ENCODE measurements at places on chromosomes 16 and 17.

GRCh38 chr16:50332599-50332998, 36.2 kb downstream of the BRD7 start:
- DNase-seq, result no peak

DNA sequence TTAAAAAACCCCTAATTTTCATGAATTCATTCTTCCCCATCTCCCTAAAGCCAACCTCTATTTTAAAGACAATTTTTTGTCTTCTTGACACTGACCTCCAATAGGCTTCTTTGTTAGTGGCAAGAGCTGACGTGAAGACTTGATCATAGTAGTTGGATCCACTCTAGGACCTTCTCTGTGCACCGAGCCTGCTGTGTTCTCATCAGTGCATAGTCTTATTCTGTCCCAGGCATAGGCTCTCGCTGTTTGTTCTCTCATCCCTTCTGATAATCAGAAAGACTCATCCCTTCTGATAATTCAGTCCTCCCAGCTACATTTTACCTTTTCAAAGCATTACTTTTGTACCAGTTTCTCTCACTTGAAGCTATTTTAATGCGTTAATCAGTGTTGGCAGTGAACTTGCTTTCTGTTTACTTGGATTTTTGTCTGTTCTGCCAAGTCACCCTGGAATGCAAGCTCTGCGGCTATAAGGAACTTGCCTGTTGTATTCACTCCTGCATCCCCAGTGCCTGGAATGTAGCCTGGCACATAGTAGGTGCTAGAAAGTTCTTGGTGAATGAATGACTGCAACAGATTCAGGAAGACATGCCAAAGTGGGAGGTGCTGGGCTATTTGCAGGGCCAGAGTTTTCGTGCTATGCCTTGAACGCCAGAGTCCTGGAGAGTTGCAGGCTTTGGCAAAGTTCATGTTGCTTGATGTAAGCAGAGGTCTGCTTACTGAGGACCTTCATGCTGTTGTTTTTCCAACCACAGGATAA, 147.6 kb upstream of the MPHOSPH6 start:
- DNase-seq, result no peak

DNA sequence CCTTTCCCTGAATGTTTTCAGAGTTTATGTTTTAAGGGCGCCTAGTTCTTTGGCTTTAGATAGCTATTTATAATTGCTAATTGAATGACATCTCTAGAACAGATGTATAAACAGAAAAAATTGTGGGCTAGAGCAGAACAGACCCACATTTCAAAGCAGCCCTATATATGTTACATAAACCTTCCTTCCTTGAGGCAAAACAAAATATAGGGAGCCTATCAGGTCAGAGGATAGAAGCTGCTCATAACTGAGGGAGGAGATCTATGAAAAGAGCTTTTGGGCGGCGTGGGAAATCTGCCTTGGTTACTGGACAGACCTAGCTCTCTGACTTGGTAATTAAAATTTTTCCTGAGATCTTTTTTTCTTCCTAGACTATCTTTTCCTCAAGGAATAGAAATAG, 68.4 kb downstream of the SPAG9 start:
- DNase-seq, result no peak

DNA sequence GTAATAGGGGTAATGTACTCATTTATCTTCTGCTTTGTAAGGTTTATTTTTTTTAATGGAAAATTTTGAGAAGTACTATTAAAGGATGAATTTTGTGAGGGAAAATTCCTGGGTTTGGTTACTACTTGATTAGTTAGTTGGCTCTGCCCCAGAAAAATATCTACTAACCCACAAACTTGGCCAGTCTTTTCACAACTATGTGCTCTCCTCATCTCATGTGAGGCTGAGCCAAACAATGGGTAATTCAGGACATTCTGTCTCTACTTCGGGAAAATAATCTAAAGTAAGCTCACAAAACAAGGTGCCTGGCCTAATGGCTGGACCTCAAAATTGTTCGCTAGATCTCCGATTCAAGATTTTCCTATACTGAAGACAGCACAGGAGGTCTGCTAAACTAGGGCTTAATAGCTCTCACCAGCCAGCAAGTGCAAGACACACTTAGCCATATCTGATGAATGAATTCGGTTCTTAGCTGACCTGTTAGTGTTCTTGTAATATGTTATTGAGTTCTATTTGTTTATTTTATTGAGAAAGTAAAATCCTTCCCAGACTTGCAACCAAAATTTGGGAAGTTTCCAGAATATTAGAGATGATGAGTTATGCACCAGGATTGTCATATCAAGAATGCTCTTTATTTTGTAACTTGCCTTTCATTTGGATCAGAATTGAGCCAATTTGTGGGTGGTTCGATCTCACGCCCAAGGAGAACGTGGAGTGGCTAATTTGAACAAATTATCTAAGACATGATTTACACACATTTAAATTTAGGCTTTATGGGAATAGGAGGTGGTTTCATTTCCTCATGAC, 5.7 kb downstream of the KCNJ16 start:
- DNase-seq, result no peak

- no peak for DNase-seq
Measured at GRCh38 chr16:56830669-56831068, 34.3 kb upstream of the SLC12A3 start.

GRCh38 chr16:73601911-73602310, 554.0 kb upstream of the ZFHX3 start:
- DNase-seq, result no peak

DNA sequence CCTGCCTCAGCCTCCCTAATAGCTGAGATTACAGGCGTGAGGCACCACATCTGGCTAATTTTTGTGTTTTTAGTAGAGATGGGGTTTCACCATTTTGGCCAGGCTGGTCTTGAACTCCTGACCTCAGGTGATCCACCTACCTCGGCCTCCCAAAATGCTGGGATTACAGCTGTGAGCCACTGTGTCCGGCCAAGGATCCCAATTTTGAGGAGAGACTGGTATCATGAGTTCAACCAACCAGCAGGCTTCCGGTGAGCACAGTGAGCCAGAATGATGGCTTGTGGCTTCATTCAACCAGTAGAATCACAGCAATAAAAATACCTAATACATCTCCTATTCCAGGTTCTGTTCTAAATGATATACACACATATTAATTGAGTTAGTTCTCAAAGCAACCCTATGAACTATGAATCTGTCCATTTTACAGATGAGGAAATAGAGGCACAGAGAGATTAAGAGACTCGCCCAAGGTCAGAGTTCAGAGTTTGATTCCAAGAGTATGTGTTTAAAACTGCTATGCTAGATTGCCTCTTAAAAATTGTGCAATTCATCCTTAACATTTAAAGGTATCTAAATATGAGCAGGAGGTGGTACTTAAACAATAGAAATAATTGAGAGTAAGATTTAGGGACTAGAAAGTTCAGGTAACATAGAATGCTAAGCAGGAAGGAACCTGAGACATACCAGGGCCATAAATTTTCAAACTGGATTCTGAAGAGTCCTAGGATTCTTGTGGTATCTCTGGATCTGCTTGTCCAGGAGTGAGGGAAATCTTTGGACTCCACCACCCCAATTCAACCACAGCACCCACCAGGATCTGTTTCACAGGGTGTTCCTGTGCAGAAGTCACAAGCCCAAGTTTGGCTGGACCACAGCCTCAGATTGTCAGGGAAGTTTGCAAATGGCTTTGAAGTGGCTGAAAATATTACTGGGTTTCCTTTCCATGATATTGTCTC, 25.1 kb downstream of the CCDC42 start:
- no peak for DNase-seq

DNA sequence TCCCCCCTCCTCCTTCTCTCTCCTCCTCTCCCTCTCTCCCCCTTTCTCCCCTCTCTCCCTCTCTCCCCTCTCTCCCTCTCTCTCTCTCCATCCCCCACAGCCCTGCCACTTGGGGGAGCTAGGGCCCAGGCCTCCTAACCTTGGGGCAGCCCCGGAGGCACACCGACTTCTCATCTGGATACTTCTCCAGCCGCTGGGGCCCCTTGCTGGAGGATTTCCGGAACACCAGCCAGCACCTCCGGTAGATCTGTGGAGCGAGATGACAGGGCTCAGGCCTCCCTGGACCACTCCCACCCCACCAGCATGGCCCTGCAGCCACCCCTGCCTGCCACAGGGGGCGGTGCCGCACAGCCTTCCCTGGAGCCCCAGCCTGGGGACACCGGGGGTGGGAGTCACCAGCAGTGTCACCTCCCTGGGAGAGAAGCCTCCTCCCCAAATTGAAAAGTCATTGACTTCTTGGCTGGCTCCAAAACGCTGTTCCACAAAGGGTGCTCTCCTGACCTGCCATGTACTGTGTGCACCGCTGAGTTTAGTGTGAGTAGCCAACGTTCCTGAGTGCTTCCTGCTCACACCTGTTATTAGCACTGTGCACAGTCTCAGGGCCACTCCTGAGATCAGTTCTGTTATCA, 10.5 kb downstream of the DOK4 start:
- DNase-seq, result peak; percentile 64
